ENCODE measurements at places on chromosomes 7 and 10. TPM values are rescaled to one million over a fixed set of nuclear protein-coding genes. Genes with fewer than 3 reads are reported as not detected.

Gene UCN3
- polyA plus RNA-seq = not detected

Gene WNT2
- not detected for polyA plus RNA-seq

Gene GJC3
- polyA plus RNA-seq = 1.7 TPM

- DNase-seq = peak; percentile 81
These were observed 45.4 kb downstream of the SLC13A1 start for GRCh38 chr7:123154231-123154860.

DNA sequence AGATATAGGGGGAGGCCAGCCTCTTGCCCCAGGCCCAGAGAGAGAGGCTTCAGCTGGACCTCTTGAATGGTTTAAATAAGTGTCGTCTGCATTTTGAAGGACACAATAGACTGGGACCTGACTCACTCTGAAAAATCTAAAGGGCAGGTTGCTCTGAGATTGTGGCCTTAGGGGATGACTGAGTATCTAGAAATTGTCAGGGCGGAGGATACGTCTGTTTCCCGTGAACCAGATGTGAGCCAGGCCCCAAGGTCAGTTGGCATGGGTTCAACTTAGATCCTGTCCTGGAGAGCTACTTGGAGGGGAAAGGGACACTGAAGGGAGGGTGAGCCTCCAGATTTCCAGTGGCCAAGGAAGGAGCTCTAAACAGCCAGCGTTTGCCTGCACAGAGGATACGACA, 110.2 kb downstream of the CHN2 start:
- DNase-seq = no peak

DNA sequence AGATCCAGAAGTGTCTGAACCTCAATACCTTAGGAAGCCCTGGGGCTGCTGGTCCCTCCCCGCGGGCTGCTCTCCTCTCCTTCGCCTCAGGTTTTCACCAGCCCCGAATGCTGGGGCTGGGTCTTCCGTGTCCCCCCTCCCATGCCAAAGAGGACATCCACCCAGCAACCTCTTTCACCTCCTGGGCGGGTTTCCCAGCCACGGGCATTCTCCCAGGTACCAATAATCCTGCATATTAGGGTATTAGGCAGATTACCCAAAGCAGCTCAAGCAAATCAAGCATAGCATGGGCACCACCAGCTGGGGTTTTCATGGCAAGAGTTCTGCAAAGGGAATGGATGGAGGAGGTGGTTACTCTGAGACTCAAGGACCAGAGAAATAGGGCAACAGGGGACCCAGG, 224.4 kb downstream of the KCNMA1 start:
- no peak for DNase-seq

GRCh38 chr7:50711271-50712175, 71.2 kb downstream of the GRB10 start:
- no peak for DNase-seq

- DNase-seq = no peak
These were observed 52.7 kb downstream of the GDI2 start for GRCh38 chr10:5760515-5760914.

GRCh38 chr10:49500412-49500811, 38.5 kb downstream of the ERCC6 start:
- no peak for DNase-seq

DNA sequence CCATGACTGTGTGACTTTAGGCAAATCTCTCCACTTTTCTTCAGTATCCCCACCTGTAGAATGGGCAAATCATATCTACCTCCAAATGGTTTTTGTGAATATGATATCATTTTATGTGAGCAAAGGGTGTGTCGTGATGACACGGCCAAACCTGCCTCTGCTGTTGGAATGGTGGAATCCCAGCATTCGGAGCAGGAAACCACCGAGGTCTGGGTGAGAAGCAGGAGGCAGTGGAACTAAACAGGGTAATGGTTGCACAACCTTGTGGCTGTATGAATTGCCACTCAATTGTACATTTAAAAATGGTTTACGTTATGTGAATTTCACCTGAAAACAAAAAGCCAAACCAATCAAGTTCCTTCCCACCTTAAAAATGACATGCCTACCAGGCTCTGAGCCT, 131.4 kb upstream of the ZMIZ1 start:
- no peak for DNase-seq

GRCh38 chr7:16498122-16498521, 28.5 kb upstream of the LRRC72 start:
- DNase-seq = no peak

- no peak for DNase-seq
These were observed 227.8 kb downstream of the CELF2 start for GRCh38 chr10:11245510-11245909.

GRCh38 chr7:151725844-151726651, 150.9 kb downstream of the PRKAG2 start:
- DNase-seq = no peak

DNA sequence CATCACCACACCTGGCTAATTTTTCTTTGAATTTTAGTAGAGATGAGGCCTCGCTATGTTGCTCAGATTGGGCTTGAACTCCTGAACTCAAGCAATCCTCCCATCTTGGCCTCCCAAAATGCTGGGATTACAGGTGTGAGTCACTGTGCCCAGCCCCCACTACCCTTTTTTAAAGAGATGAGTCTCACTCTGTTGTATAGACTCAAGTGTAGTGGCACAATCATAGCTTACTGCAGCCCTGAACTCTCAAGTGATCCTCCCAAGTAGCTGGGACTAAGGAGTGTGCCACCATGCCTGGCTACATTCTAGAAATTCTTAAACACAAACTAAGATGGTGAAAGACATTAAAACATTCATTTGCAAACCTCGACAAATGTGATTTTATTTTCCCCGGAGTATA, 12.6 kb downstream of the SYPL1 start:
- no peak for DNase-seq

GRCh38 chr7:96306385-96307125, 15.3 kb downstream of the SLC25A13 start:
- no peak for DNase-seq

- no peak for DNase-seq
These were observed 55.9 kb upstream of the SEMA3A start for GRCh38 chr7:84250452-84250851.

DNA sequence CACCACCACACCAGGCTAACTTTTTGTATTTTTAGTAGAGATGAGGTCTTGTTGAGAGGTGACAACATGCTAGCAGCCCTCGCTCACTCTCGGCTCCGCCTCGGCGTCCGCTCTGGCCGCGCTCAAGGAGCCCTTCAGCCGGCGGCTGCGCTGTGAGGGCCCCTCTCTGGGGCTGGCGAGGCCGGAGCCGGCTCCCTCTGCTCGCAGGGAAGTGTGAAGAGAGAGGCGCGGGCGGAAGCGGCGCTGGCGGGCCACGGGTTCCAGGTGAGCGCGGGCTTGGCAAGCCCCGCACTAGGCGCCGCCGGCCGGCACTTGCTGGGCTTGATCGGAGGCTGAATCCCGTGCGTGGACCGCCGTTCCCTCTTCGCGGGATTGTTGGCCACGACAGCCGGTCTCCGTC, 83.0 kb downstream of the EEPD1 start:
- peak; percentile 10 for DNase-seq

All from H1 (cell line).